ENCODE measurements at places on chromosomes 7 and 10.
A peak's percentile ranks its signal among the peaks of the same experiment; 100 is the strongest.

DNA sequence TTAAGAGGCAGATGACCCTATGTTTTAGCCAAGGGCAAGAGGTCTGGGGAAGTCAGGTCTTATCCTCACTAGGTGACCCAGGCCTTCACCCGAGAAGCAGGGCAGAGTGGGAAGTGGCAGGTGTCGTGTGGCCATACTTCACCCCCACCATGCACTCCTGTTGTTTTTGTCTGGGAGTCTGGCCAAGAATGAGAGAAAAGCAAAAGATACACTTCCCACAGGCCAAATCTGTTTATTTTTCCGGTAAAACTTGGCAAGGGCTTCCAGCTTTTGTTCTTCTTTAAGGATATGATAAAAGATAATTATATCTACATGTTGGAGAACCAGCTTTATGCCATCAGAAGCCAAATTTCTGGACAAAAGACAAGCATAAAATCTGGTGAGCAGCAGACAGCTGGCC lies 137.4 kb upstream of the CDC14C start:
- DNase-seq: no peak

- no peak for DNase-seq
These were observed 1.1 kb upstream of the TNS3 start for GRCh38 chr7:47582764-47583738.

GRCh38 chr10:118495499-118495898 lies 99.9 kb downstream of the PRLHR start:
- DNase-seq: no peak

- no peak for DNase-seq
These were observed 842 bp upstream of the SKIDA1 start for GRCh38 chr10:21526188-21526859.

DNA sequence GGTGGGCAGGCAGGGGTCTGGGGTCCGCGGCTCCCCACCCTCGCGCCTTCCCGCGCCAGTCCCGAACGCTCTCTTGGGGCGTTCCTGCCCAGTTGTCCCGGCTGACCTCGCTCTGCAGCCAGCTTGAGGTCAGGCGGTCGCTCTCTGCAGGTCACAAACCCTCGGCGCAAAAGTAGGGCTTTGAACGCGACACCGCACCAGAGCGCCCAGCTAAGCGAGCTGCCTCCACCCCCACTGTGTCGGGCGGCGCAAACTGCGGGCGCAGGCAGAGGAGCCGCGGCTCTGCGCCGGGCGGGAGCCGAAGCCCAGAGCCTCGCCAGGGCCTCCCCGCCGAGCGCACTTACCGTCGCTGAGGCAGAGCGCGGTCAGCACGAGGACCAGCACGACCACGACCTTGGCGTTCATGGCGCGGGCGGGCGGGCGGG lies 284 bp downstream of the CXCL12 start:
- DNase-seq: no peak

- DNase-seq: no peak
These were observed 6.9 kb upstream of the SFRP5 start for GRCh38 chr10:97778452-97779302.

DNA sequence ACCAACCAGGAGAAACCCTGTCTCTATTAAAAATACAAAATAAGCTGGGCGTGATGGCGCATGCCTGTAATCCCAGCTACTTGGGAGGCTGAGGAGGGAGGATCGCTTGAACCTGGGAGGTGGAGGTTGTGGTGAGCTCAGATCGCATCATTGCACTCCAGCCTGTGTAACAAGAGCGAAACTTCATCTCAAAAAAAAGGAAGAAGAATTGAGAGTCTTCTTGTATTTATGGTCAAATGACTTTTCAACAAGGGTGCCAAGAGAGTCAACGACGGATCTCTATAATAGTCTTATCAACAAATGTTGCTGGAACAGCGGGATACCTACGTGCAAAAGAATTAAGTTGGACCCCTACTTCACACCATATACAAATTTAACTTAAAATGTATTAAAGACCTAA lies 21.6 kb upstream of the JAZF1 start:
- no peak for DNase-seq

DNA sequence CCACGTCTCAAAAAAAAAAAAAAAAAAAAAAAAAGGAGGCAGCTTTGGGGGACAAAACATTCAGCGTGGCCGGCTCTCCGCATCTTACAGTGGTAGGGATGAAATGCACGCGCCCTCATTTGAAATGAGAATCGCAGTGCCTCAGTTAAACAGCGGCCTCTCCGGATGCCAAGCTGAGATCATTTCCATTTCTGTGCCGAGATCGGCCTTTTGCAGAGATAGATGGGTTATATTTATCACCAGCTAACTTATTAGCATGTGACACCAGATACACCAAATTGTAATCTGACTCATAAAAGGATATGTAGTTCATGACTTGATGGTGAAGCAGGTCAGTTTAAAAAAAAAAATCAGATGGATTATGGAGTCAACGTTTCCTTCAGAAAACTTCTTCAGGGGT lies 138.7 kb downstream of the CUX1 start:
- no peak for DNase-seq

GRCh38 chr10:94785211-94785610 lies 22.7 kb downstream of the CYP2C19 start:
- DNase-seq: peak; percentile 7

- DNase-seq: no peak
These were observed 100.4 kb downstream of the TAX1BP1 start for GRCh38 chr7:27840313-27840712.

DNA sequence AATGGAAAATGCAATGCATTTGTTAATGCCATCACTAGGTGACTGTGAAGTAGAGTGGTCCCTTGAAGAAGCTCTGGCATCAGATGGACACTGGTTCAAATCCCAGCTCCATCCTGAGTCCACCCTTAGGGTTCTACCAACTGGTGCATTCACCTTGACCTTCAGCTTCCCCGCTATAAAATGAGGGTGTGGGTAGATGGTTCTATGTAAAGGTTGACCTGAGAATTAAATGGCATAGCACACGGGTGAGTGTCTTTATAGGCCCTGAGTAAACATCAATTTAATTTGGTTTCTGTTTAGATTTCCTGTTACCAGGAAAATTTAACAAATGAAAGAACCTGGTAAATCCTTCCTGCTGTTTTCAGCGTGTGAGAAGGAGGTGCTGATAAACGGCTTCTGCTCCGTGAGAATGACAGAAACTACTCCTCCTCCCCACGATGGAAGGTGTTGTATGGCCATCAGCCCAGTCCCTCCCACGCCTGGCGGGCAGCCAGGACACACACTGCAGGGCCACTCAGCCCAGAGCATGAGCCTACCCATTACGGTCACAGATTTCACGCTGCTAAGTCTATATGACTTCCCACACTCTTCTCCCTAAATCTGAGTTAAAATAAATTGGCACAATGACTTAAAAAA lies 210.1 kb downstream of the TNS3 start:
- DNase-seq: no peak

DNA sequence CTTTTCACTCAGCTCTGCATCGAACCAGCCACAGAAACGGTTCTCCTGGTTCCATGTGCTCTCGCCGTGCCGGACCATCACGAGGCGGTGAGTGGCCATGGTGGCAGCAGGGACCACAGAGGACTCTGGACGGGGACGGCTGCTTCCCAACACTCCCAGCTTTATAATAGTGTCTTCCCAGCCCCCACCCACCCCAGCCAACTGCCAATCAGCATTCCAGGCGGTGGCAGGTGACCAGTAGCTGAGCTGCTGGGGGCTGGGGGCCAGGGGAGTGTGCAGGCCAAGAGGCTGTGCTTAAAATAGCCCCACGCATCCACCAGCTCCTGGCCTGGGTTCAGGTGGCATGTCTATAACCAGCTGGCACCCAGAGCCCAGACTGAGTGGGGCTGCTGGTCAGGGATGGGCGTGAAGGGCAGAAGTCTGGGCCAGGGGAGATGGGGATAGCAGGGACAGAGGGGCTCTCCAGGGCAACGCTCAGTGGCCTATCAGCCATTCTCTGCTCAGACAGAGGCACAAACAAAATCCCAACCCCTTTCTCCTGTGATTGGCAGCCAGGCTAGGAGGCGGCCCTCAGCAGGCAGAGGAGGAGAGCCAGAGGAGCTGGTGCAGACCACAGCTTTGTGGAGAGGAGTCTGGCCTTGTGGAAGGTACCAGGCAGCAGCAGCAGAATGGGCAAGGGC lies at the start of gene PGAM2:
PGAM2 (minus strand) TSS at position 137 of the 680 bp plus-strand sequence; CDS start at position 99, 38 bp downstream.
- DNase-seq: no peak

GRCh38 chr7:568031-568951 lies 48.6 kb upstream of the PDGFA start:
- DNase-seq: no peak

- DNase-seq: no peak
These were observed 895 bp downstream of the VSTM2A start for GRCh38 chr7:54543051-54543488.

DNA sequence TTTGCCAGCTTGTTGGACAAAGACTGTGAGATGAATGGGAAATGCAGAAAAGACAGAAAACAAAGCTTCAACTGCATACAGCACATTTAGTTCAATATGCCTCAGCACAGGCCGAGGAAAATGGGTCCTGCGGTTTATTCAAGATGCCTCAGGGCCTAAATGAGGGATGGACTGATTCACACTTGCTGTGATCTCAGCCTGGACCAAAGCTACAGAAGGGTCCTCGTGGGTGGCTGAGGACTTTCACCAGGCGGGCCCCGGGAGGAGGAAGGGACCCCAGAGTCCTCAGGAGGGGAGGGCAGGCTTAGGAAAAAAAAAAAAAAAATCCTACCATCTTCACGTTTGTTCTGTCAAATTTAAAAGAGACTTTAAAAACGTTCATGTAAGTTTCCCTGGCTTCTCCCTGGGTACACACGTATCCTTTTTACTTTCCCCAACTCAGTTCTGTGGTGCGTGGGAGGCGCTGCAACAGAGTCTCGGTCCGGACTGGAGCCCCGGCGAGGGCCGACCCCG lies 624 bp upstream of the ZNF783 start:
- no peak for DNase-seq
